ENCODE measurements at places on chromosomes 16 and 17. TPM values are rescaled to one million over a fixed set of nuclear protein-coding genes. Genes with fewer than 3 reads are reported as not detected.

Gene STAC2
- 0.46 TPM for total RNA-seq

Gene EFTUD2
- 101 TPM for total RNA-seq

Gene DCAF7
- total RNA-seq, result 51.0 TPM

Gene FOXJ1
- 21.7 TPM for total RNA-seq

Gene CDH16
- total RNA-seq, result not detected

Gene PABPN1L
- not detected for total RNA-seq

Gene NLRC3
- total RNA-seq, result 0.69 TPM

Gene CHD9NB
- 2.8 TPM for total RNA-seq

Gene CCL15
- total RNA-seq, result not detected

Gene PDILT
- not detected for total RNA-seq

Gene KRT17
- total RNA-seq, result not detected

Gene HSD17B1
- total RNA-seq, result 0.92 TPM

Gene LCMT1
- 56.1 TPM for total RNA-seq

Gene GP2
- total RNA-seq, result not detected

Gene UMOD
- total RNA-seq, result 0.23 TPM

Gene ABCC6
- total RNA-seq, result 0.23 TPM

Gene VAT1L
- total RNA-seq, result 89.0 TPM

Gene GPR179
- total RNA-seq, result 4.6 TPM

Gene ZG16B
- total RNA-seq, result 0.23 TPM

Gene DPEP3
- 0.23 TPM for total RNA-seq

Gene HSF5
- 0.23 TPM for total RNA-seq

Gene HOXB5
- total RNA-seq, result not detected

Gene KRT40
- total RNA-seq, result not detected

Gene TNFSF12
- total RNA-seq, result 4.8 TPM

Gene TRAP1
- 75.2 TPM for total RNA-seq

Gene PIRT
- total RNA-seq, result 5.3 TPM

Gene OR1F1
- 0.69 TPM for total RNA-seq

Gene NPIPA8
- total RNA-seq, result 4.8 TPM

Gene MT1A
- not detected for total RNA-seq

Gene USP6
- 0.23 TPM for total RNA-seq

Gene C17orf78
- total RNA-seq, result not detected

Gene HNF1B
- not detected for total RNA-seq

Gene EPX
- not detected for total RNA-seq

Gene SOX8
- total RNA-seq, result 49.4 TPM
